Cortex of kidney (tissue), 1 donor: ENCODE measurements at places on chromosomes 11 and 22.

DNA sequence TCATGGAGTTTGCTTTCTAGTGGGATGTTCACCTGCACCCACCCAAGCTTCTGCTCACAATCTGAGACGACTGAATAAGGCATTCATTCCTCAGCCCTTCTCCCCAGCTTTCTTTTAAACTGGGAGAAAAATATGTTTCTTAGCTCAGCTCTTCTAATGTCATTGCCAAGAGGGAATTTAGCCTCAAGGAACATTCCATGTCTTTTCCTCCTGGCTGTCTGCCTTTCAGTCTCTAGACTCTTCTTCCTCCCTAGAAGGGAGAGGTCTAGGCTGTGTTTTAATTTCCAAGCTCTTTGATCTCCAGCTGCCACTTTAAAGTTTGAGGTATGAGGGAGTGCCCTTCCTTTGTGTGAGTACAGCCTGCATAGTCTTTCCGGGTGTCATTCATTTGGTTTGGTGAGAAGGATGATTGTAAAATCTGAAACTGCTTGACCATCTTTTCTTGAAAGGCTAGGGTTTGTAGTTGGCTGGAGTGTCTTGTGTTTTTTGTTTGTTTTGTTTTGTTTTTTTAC lies 11.7 kb upstream of the HTATIP2 start:
- no peak for DNase-seq

GRCh38 chr22:45512363-45512762 lies 9.7 kb downstream of the FBLN1 start:
- DNase-seq, result no peak

GRCh38 chr22:28999919-29000556 lies 61.6 kb downstream of the C22orf31 start:
- no peak for DNase-seq

DNA sequence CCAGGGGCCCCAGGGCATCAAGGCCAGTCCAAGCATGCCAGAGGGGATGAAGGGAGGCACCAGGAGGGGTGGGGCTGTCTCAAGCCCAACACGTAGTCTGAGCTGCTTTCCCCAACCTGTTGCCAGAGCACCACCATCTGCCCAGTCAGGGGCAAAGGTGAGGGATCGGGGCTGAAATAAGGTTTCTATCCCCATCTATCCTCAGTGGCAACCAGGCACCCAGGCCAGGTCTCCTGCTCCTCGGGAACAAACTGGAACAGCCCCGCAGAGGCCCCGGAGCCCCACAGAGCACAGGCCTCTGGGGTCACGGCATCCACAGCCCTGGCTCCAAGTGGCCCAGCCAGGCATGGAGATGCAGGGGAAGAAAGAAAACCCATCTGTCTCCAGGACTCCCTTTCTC lies 19.3 kb downstream of the STARD10 start:
- DNase-seq, result no peak

DNA sequence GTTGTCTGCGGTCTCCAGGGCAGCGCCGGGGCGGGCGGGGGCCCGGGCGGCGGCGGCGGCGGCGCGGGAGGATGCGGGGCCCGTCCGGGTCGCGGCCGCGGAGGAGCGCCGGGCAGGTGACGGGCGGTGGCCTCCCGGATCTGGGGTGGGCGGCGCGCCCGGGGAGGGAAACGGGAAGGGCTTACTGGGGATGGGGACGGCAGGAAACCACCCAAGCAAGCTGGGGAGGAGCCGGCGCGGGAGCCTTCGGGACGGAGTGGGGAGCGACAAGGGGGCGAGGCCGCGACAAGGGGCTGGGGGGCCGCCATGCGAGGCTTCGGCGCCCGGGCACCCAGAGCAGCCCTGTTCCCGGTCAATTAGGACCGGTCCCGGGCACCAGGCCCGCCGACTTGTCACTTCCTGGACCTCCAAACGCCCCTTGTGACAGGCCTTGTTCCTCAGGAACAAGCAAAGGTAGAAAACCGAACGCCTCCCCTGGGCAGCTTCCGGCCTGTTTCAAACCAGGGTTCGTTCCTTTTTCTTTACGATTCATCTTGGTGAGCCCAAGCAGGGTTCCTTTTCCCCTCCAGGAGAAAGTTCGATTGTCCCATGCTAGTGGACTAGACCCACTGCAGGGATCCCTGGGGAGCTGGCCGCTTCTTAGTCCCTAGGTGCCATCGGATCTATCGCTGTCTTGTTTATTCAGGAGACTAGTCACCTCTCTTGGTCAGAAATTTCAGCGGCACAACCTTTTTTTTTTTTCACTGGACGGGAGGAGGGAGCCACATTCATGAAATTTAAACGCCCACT lies 492 bp downstream of the JHY start:
- no peak for DNase-seq

- no peak for DNase-seq
These were observed 77.6 kb downstream of the ENTHD1 start for GRCh38 chr22:39815932-39816331.

DNA sequence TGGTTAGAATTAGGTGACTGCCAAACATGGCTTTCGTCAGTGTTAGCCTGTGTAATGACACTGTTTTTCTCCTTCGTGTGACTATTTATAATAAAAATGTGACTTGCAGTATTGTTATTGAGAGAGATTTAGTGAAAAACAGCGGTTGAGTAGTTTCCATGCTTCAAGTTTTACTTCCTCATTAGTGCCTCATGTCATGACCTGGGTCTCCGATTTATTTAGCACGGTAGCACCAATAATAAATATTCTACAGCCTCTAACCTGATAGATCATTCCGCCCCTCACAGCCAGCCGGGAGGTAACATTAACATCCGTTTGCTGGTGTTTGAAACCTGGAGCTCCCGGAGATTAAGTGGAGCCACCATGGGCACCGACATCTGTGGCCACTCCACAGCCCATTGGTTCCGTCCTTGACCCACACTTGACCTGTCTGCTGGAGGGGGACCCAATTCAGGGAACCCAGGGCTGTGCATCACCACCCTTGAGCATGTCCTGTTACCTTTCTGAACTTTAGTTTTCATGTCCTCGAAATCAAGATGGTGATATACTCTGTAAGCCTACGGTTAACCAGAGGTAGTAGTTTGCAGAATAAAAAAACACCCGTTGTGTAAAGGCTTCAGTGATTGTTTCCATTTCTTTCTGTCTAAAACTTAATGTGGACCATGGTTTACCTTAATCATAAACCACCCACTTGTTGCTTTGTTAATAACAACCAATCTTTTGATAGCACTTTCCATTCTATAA lies 104.1 kb downstream of the ATXN10 start:
- DNase-seq, result no peak

GRCh38 chr11:1573077-1573902 lies 1.2 kb upstream of the DUSP8 start:
- no peak for DNase-seq

DNA sequence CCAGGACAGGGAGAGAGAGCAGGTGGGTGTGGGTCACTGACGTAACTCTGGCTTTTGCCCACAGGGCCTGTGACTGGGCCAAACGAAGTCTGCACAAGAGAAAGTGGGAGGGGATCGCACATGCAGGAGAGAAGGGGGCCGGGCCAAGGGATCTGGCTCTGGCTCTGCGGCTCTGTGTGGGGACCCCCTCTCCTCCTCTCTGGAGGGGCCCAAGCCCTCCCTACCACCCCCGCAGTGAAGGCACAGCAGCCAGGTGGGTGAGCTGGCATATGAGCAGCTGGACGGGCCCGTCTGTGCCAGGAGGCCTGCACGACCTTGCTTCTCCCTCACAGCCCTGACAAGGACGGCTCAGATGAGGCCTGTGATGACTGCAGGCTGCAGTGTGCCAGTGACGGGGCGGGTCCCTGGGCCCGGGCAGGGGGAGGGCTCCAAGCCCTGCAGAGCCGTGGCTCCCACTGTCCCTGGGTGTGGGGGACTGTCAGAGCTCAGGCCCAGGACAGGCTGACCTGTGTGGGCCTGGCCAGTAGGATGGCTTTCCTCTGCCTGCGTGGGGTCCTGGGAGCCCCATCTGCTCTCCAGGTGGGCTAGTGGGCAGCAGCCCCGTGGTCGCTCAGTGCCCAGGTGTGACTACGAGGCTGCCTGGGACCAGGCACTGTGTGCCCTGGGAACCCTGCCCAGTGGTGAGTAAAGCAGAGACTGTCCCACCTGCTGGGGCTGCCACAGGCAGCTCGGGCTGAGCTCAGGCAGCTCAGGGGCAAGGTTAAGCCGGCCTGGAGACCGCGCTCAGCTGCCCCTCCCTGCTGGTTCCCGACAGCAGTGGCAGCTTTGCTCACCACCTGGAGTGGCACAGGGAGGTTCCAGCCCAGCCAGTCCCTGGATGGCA lies 22.2 kb downstream of the MRGPRG start:
- no peak for DNase-seq

DNA sequence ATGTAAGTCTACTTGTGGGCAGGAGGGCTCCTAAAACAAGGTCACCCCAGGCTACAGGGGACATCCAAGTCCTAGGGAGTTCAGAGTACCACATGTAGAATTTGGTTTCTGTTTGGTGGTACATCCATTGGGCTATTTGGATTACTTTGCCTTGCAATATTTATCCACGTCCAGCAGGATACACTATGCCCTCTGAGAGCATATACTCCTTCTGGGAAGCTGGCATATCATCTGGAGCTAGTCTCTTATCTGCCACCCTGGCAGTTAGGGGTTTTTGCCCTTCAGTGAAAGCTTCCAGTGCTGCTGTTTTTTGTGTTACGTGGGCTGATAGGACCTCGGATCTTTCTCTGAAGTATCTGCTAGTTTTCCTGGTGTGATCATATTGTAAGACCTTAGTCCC lies 7.3 kb downstream of the LMO2 start:
- DNase-seq, result no peak

- DNase-seq, result no peak
These were observed 3.8 kb downstream of the CYB5R3 start for GRCh38 chr22:42645341-42645937.

DNA sequence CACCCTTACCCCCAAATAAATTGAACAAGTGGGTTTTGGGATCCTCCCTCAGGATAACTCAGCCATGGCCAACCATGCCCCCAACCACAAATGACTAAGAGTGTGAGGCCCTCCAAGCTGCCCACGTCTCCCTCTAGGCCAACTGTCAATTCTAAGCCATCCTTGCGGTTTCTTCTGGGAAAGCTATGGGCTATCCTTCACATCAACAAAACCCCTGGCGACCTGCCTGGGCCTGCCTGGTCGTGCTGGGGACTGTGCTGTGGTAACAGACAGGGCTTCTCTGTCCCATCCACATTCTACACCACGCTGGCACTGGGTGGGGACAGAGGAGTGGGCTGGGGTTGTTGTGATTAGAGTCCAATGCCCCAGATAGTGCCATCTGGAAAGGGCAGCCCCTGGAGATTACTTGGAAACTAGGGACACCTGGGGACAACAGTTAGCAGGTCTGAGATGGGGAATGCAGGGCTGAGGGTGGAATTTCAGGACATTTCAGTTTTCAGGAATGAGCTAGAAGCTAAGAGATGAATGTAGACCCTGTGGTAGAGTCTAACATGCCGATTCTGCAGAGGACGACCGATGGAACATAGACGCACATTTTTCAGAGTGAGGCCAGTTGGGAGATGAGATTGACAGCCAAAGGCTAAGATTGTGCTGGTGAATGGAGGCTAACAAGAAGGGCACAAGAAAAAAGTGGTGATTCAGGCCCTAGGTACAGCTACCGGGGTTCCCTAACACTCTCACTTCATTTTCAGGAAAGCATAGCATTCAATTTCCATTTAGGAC lies 131.9 kb downstream of the RASSF10 start:
- DNase-seq, result no peak

GRCh38 chr22:50702261-50702671 lies 29.6 kb downstream of the SHANK3 start:
- DNase-seq, result no peak

DNA sequence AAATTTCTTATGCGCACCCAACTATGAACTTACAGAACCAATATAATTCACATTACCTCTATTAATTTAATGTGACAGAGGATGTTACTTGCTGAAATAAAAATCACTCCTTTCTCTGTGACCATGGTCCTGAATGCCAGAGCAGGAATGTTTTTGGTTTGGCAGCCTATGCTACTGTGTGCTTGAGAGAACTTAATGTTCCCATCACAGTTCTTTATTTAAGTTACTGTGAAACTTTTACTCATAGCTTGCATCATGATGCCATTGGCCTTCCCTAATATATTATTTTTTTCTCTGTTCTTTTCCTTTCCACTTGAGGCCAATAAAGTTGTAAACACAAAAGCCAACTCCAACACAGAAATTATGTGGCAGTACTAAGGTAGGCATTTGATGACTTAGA lies 142.2 kb downstream of the FAM76B start:
- no peak for DNase-seq

DNA sequence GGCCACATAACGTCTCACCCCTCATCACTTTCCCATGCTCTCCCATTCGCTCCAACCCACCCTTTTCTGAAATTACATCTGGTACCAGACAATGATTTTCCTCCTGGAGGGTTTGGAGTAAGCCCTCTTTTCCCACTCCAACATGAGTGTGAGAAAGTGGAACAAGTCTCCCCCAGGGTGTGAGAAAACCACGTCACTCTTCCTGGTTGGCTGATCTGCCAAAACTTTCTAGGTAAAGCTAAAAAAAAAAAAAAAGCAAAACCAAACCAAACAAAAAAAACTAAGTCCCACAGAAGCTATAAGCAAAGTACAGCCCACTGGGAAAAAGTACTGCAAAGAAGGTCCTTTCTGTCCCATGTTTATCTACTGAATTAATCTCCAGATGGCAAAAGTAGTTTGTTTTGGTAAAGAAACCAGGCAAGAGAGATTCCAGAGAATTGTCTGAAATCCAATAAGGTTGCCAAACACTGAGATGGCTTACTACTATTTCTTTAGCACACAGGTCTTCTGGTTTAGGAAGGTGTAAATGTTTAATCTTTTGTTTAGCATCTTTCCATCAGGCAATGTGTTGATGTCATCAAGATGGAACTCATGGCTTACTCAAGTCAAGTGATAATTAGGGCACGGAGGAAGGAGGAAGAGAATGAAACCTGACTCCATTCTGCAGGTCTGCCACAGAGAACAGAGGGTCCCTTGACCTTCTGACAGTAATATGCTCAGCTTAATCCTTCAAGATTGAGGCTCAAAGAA lies 395.6 kb downstream of the LARGE1 start:
- no peak for DNase-seq

DNA sequence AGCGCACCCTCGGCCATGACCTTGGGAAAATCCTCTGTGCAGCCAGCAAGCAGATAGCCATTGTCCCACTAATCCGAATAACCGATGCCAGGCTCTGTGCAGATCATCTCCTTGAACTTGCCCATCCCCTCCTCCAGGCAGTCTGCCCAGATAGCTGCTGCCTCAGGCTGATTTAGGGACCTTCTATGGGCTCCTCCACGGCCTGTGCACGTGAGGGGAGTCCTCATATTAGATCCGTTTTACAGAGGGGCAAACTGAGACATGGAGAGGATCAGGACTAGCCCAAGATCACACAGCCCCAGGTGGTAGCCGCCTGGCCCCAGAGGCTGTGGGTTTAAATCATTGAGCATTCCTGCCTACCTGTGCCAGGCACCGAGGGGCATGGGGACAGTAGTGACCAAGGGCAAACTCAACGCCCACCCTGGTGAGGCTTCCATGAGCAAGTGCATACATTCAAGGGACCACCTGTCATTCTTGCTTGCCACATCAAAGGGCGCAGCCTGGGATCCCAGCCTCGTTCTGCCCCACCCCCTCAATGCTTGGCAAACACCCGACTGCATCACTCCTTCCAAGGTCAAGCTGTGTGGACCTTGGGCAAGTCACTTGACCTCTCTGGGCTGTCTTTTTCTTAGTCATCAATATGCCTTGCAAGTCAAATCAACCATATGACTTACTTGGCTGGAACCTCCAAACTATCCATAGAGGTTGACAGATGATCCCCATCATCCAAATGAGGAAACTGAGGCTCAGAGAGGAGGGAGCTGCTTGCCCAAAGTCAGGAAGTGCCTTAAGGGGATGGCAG lies 131.6 kb downstream of the MN1 start:
- no peak for DNase-seq
